Bronchus fibroblast of lung (primary cell): ENCODE measurements at places on chromosomes 7 and 10. TPM values are rescaled to one million over a fixed set of nuclear protein-coding genes. Genes with fewer than 3 reads are reported as not detected.

Gene AGBL3
- total RNA-seq = 0.15 and 0.17 TPM in 2 replicates

Gene CALML5
- total RNA-seq = not detected in 2 replicates

Gene NPSR1
- total RNA-seq = not detected in 2 replicates

Gene PON3
- total RNA-seq = not detected in 2 replicates

Gene AS3MT
- total RNA-seq = 4.8 and 6.7 TPM in 2 replicates

Gene ERVW-1
- not detected in 2 replicates for total RNA-seq

Gene PAPOLB
- total RNA-seq = not detected in 2 replicates

Gene GPR26
- not detected in 2 replicates for total RNA-seq

Gene DGKI
- total RNA-seq = 1.2 TPM in 2 replicates

Gene DPP6
- not detected in 2 replicates for total RNA-seq

Gene LOXL4
- 10.0 and 12.4 TPM in 2 replicates for total RNA-seq

Gene HOXA3
- total RNA-seq = 1.3 and 2.9 TPM in 2 replicates

Gene SEMA4G
- 2.1 and 2.2 TPM in 2 replicates for total RNA-seq

Gene TMEM270
- total RNA-seq = not detected in 2 replicates

Gene GBX1
- total RNA-seq = not detected in 2 replicates

Gene CYP3A7
- 0.34 TPM in 1 of 2 replicates, not detected in the other for total RNA-seq

Gene HOXA10
- not detected in 2 replicates for total RNA-seq

Gene SPDYE2
- not detected in 2 replicates for total RNA-seq

Gene CYP2C9
- total RNA-seq = not detected in 2 replicates

Gene CLCN1
- under 0.01 TPM in 1 of 2 replicates, not detected in the other for total RNA-seq

Gene PHYH
- total RNA-seq = 16.5 and 19.2 TPM in 2 replicates

Gene HOGA1
- total RNA-seq = 0.67 and 1.0 TPM in 2 replicates

Gene SEPTIN14
- not detected in 2 replicates for total RNA-seq

Gene RBM20
- under 0.01 TPM in 2 replicates for total RNA-seq

Gene RAB19
- total RNA-seq = not detected in 2 replicates

Gene TRIL
- total RNA-seq = 0.45 and 0.84 TPM in 2 replicates

Gene ASB15
- total RNA-seq = not detected in 2 replicates

Gene SMKR1
- total RNA-seq = 0.17 TPM in 1 of 2 replicates, not detected in the other

Gene XRCC2
- 3.1 and 3.5 TPM in 2 replicates for total RNA-seq

Gene IDI2
- total RNA-seq = not detected in 2 replicates

Gene EBLN1
- not detected in 2 replicates for total RNA-seq

Gene SLC26A5
- not detected in 2 replicates for total RNA-seq

Gene CFAP69
- total RNA-seq = 0.30 and 0.67 TPM in 2 replicates

Gene GPRIN2
- total RNA-seq = not detected in 2 replicates

Gene ELN
- total RNA-seq = 0.59 and 4.2 TPM in 2 replicates

Gene CYP2C8
- not detected in 2 replicates for total RNA-seq

Gene PCLO
- total RNA-seq = 0.17 and 0.30 TPM in 2 replicates

Gene CALML3
- total RNA-seq = not detected in 2 replicates

Gene ITIH2
- total RNA-seq = not detected in 2 replicates

Gene HOXA11
- total RNA-seq = not detected in 2 replicates

Gene ASB13
- total RNA-seq = 8.2 and 10.6 TPM in 2 replicates

Gene FEZF1
- not detected in 2 replicates for total RNA-seq

Gene RADIL
- 2.2 and 3.0 TPM in 2 replicates for total RNA-seq

Gene NPM3
- total RNA-seq = 131 and 132 TPM in 2 replicates

Gene LRRN3
- total RNA-seq = 0.59 and 0.84 TPM in 2 replicates

Gene ZC3HAV1L
- total RNA-seq = 3.9 and 4.6 TPM in 2 replicates

Gene CCL24
- total RNA-seq = not detected in 2 replicates

Gene EFCAB10
- total RNA-seq = not detected in 2 replicates

Gene VGF
- total RNA-seq = 1.7 and 1.9 TPM in 2 replicates

Gene OR2A42
- not detected in 2 replicates for total RNA-seq

Gene RARRES2
- total RNA-seq = 9.5 and 11.9 TPM in 2 replicates

Gene TMEM139
- 0.17 and 0.45 TPM in 2 replicates for total RNA-seq

Gene ACHE
- 0.34 TPM in 1 of 2 replicates, not detected in the other for total RNA-seq
